ENCODE measurements at places on chromosomes 2 and 18.
A peak's percentile ranks its signal among the peaks of the same experiment; 100 is the strongest.

DNA sequence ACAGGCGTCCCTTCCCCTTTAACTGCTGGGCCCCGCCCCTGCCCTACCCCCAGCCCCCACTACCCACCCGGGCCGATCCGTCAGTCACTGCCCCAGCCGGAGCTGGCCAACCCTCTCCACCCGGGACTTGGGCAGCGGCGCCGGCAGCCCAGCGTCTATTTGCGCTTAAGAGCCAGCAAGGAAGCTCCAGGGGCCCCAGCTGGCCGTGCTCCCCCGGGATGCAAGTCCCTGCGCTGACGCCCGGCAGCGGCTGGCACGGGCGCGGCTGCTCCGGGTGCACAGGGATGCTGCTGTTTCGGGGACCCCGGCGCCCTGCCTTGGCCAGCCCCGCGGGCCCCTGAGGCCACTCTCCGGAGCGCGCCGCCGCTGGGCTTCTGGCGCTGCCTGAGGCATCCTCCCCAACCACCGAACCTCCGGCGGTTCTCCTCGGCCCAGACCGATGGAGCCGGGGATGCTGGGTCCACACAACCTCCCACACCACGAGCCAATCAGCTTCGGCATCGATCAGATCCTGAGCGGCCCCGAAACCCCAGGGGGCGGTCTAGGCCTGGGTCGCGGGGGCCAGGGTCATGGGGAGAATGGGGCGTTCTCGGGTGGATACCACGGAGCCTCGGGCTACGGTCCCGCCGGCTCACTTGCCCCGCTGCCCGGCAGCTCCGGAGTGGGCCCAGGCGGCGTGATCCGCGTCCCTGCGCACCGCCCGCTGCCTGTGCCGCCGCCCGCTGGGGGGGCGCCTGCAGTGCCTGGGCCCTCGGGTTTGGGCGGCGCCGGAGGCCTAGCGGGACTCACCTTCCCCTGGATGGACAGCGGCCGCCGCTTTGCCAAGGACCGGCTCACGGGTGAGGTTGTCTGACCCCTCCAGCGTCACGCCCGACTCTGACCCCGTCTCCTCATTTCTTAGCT is at the start of gene TLX2:
TSS of gene TLX2 (plus strand) at position 83 of the 903 bp plus-strand sequence. CDS start at position 440, 357 bp downstream.
- DNase-seq = peak; percentile 70

GRCh38 chr18:34801774-34802173 is 91.7 kb downstream of the DTNA start:
- DNase-seq = no peak

DNA sequence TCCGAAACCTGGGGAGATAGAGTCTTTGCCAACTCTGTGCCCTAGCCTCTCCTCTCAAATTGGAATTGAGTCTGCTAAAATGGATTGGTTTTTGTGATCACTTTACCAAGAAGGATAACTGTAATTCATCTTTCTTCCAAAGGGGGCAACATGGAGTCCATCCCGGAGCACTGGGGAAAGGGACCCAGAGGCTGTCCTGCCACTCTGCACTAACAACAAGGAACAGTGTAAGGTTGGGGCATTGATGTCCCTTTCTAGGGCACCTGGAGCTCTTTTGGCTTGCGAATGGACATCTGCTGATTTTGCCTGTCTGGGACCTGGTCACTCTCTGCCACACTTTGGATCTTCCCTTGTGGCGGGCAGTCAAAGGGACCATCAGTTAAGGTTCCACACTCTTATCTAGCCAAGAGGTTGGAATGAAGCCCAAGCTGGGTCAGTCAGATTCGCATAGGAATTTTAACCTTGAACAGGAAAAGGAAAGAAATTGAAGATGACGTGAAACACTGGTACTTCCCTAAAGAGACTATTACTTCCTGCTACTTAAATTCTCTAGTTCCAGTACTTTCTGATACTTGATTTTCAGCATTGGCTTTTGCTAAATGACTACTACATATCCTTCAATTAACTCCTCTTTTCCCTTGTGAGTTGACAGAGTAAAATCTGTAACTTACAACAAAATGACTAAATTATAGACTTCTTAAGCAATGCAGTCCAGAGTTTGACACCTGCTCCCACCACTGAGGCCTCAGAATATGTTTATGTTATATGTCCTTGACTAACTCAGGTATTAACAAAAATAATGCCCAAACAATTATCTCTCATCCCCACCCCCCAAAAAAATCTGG is 64.7 kb upstream of the KLF7 start:
- no peak for DNase-seq

GRCh38 chr2:161415034-161415986 is 787 bp upstream of the TBR1 start:
- DNase-seq = peak; percentile 58

GRCh38 chr2:233059797-233060500 is at the start of gene INPP5D:
Gene INPP5D, plus strand, starts transcription at chr2:233060342. Its CDS starts 137 bp downstream, at chr2:233060479.
- no peak for DNase-seq

Measured in right kidney (tissue), 9 donors.